GM23248 (cell line): ENCODE measurements at places on chromosomes 1 and 21. TPM values are rescaled to one million over a fixed set of nuclear protein-coding genes. Genes with fewer than 3 reads are reported as not detected.

GRCh38 chr1:91761295-91761721 lies 124.6 kb downstream of the TGFBR3 start:
- no peak overlapping the region for H3K4me3 ChIP-seq
- no peaks in the 10 kb centered on the region for H3K27me3 ChIP-seq
- H3K27ac ChIP-seq: no peak overlapping the region
- peaks cover 21% of the 10 kb centered on the region for H3K4me1 ChIP-seq
- 0 out of 2 replicates have a peak, but pooled peaks cover under 1% of the 10 kb centered on the region for H3K36me3 ChIP-seq
- peak; percentile 16 for DNase-seq

DNA sequence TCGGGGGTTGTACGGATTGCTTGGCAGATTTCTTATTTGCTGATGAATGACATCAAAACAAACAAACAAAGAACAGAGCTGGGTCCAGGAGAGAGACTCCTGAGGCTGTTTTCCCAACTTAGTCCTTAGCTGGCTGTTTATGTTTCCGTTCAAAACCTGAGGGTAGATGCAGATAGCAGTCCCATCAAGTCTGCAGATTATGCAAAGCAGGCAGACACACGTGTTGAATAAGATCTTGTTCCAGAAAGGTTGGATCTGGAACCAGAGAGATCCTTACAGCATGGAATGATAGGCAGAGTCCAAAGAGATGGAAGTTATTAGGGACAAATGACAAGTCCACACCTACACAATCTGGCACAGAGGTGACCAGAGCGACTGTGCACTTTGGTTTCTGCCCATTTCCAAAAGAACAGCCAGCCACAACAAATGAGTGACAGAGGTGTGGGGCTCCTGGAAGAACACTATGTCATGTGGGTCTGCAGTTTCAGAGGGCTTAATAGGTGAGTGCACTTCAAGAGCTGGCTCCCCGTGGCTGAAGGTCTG lies 65.5 kb downstream of the MAN1C1 start:
- no peak overlapping the region for H3K27ac ChIP-seq
- H3K4me3 ChIP-seq: no peak overlapping the region
- H3K27me3 ChIP-seq: peaks cover 10% of the 10 kb centered on the region

NFIA gene
- polyA plus RNA-seq: 7.7 and 8.8 TPM in 2 replicates

DNA sequence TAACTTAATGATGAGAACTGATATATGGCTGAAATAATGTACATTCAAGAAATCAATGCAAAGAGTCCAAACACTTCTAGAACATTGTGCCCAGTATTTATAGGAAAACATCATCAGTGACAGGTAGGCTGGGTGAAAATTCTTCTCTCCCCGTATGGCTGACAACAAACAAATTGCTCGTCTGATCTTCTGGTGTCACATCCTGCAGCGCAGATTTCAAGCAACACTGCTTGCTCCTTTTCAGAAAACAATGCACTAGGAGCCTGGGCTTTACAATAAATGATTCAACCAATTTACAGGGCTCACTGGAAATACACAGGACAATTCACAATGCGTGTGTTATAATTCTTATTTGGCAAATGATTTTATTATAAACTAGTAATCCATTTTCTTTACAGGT lies 185.3 kb downstream of the RERE start:
- no peaks in the 10 kb centered on the region for H3K36me3 ChIP-seq
- H3K27ac ChIP-seq: no peak overlapping the region
- H3K4me1 ChIP-seq: peaks cover 38% of the 10 kb centered on the region
- no peak overlapping the region for H3K4me3 ChIP-seq
- DNase-seq: no peak

TRAPPC3 gene
- 134 and 135 TPM in 2 replicates for polyA plus RNA-seq

MYOG gene
- polyA plus RNA-seq: not detected in 2 replicates

BTBD8 gene
- 1.6 and 2.3 TPM in 2 replicates for polyA plus RNA-seq

DNA sequence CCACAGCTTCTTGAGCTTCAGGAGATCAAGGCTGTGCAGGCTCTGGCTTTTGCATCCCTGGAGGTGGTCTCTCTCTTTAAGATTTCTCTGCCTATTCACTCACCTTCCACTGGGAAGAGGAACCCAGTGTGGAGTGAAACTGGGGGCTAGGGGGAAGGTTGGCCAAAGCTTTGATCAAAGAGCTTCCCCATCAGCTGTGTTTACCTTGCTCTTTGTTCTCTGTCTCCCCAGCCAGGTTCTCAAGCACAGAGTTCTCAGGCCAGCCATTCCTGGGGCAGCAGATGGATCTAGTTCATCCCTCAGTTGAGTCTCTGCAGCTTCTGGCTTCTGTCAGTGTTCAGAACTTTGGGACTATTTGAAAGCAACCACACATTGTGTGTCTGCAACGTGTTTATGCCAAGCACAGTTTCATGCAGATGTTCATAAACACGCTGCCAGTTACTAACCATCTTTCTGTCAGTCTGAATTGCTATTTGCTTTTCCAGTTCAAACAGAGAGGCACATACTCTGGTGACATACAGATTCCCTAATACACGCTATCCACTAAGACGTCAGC lies 17.2 kb upstream of the MRPS14 start:
- peaks cover 9% of the 10 kb centered on the region for H3K27me3 ChIP-seq
- H3K4me1 ChIP-seq: no peaks in the 10 kb centered on the region
- no peak overlapping the region for H3K27ac ChIP-seq
- H3K36me3 ChIP-seq: no peaks in the 10 kb centered on the region

- no peak for DNase-seq
- H3K27me3 ChIP-seq: no peaks in the 10 kb centered on the region
- H3K27ac ChIP-seq: 0 out of 2 replicates have a peak overlapping the region, but pooled peaks have one; percentile 6
- H3K4me3 ChIP-seq: no peak overlapping the region
- H3K4me1 ChIP-seq: peaks cover 35% of the 10 kb centered on the region
Measured at GRCh38 chr21:34867785-34868184, 181.3 kb downstream of the RUNX1 start.

- no peak for DNase-seq
- H3K4me3 ChIP-seq: no peak overlapping the region
- no peaks in the 10 kb centered on the region for H3K4me1 ChIP-seq
- no peak overlapping the region for H3K27ac ChIP-seq
- H3K36me3 ChIP-seq: no peaks in the 10 kb centered on the region
Measured at GRCh38 chr1:70017770-70018169, 187.6 kb downstream of the LRRC40 start.

GRCh38 chr1:25544819-25545218 lies 1.4 kb downstream of the LDLRAP1 start:
- H3K27ac ChIP-seq: no peak overlapping the region
- H3K4me3 ChIP-seq: peak overlapping the region; percentile 73
- no peaks in the 10 kb centered on the region for H3K27me3 ChIP-seq
- peaks cover 16% of the 10 kb centered on the region for H3K4me1 ChIP-seq
- DNase-seq: peak; percentile 66

GFI1 gene
- not detected in 2 replicates for polyA plus RNA-seq

DNA sequence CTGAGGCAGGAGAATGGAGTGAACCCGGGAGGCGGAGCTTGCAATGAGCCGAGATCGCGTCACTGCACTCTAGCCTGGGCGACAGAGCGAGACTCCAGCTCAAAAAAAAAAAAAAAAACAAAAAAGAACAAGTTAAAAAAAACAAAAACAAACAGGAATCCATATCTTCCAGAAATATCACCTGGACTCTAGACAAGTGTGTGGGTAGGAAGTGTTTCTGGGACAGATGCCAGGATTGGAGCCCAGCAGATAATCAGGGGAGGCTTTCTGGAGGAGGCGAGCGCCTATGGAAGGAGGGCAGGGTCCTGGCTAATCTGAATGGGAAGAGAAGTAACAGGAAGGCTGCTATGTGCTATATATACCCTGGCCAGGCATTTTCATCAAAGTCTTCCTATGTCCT lies 43.6 kb upstream of the SYNC start:
- H3K27me3 ChIP-seq: no peaks in the 10 kb centered on the region
- no peaks in the 10 kb centered on the region for H3K36me3 ChIP-seq
- H3K27ac ChIP-seq: no peak overlapping the region
- DNase-seq: no peak
